ENCODE measurements at places on chromosomes 7 and 10.

DNA sequence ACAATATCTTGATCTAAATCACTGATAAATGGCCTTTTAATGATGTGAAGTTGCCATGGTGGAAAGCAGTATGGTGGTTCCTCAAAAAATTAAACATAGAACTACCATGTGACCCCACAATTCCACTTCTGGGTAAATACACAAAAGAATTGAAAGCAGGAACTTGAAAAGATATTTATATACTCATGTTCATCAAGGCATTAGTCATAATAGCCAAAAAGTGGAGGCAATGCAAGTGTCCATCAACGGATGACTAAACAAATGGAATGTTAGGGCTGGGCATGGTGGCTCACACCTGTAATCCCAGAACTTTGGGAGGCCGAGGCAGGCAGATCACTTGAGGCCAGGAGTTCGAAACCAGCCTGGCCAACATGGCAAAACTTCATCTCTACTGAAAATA, 2.0 kb upstream of the DNAJC12 start:
- DNase-seq = no peak

DNA sequence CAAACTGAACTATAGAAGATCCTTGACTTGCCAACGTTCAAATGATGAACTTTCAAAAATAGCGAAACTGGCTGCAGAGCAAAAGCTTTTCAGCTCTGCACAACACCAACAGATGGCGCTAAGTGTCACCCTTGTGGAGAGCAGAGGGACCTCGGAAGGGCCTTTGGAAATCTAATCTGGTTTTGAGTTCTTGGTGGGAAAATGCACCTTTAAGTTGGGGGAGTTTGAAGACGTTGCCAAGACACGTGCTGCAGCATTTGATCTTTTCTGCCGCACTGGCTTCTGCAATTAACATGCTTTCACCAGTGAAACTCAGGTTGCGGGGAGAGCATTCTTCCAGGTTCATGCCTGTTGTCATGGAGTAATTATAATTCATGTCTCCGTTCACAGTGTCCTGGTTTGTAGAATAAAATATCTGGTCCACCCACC, 26.3 kb upstream of the WDR11 start:
- DNase-seq = peak; percentile 6

- no peak for DNase-seq
Measured at GRCh38 chr7:106183952-106184351, 71.8 kb upstream of the SYPL1 start.

GRCh38 chr10:90136731-90137316, 435.4 kb downstream of the KIF20B start:
- DNase-seq = no peak

DNA sequence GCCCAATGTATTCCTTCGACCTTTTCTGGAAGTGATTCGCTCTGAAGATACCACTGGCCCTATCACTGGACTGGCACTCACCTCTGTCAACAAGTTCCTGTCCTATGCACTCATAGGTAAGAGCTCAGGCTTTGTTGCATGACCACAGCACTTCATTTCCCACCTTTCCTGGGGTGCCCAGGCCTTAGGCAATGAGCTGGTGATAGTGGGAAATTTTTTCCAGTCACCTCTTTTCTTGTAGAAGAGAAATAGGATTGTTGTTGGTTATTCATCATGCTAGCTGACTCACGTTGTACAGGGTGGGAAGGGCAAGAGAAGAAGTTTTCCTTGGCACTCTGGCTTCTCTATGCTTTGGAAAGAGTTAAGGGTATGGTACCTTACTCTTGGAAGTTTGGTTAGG, 51.4 kb upstream of the NFKB2 start:
- DNase-seq = no peak

DNA sequence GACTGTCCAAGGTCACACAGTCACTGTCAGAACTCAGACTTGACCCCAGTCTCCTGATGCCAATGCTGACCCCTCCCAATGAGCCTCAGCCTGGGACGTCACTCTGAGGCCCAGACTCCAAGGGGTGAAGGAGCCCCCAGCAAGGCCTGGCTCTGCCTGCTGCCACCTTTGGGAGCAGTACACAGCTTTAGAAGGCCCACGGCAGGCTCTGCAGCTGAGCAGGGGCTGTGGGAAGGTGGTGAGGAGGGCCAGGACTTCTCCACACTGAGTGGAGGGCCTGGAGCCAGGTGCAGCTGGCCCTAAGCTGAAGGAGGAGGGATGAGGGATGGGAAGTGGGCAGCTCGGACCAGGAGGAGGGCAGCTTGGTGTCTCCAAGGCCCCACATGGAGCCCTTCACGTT, 23.9 kb upstream of the ZMIZ1 start:
- no peak for DNase-seq

DNA sequence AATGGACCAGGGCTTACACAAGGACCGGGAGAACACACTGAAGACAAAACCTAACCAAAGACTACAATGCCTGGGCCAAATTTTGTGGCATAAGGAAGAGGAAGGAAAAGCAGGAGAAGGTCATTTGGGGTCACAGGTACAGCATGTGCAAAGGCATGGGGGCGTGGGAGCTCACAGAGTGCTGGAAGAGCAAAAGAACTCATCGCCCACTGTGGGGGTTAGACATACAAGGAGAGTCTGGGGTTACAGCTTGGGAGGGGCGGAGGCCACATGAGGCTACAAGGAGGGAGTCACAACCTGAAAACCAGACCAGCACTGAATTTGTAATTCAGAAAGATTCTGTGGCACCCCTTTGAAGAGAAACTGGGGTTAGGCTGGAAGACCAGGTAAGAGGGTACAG, 9.7 kb downstream of the PUS7 start:
- DNase-seq = no peak

DNA sequence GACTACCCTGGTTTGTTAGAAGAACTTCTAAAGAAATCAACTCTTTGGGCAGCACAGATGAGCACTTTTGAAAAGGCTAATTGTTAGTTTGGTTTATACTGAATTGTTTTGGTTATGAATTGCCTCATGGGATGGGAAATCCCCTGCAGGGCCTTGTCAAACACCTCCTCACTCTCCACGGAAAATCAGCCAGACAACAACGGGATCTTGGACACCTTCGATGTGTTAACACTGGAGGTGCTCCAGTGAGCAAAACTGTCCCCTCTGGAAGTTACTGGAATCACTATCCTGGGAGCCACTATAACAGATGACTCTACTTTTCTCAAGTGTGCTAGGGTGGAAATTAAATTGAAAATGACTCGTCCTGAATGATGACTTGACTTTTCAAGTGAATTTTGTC, 38.7 kb downstream of the CDK6 start:
- no peak for DNase-seq

GRCh38 chr7:26863518-26864308, 677 bp downstream of the SKAP2 start:
- peak; percentile 14 for DNase-seq

GRCh38 chr7:7920056-7920455, 48.5 kb upstream of the GLCCI1 start:
- DNase-seq = no peak

- no peak for DNase-seq
Measured at GRCh38 chr7:117220836-117221235, 102.0 kb downstream of the WNT2 start.

DNA sequence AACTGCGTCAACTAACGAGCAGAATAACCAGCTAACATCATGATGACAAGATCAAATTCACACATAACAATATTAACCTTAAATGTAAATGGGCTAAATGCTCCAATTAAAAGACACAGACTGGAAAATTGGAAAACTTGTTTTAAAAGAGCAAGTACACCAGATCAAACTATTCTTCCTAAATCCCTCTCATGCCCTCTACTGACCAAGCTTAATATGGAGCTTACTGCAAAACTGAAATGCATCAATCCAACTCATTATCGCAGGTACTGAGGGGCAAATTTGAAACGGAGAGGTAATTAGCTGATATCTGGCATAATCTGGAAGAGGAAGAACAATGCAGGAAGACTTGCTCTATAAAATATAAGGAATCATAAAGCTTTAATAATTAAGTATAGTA, 1223.8 kb downstream of the NXPH1 start:
- DNase-seq = no peak

GRCh38 chr7:37694208-37695094, 10.9 kb downstream of the GPR141 start:
- DNase-seq = no peak

GRCh38 chr7:42065942-42066341, 171.1 kb downstream of the GLI3 start:
- no peak for DNase-seq

DNA sequence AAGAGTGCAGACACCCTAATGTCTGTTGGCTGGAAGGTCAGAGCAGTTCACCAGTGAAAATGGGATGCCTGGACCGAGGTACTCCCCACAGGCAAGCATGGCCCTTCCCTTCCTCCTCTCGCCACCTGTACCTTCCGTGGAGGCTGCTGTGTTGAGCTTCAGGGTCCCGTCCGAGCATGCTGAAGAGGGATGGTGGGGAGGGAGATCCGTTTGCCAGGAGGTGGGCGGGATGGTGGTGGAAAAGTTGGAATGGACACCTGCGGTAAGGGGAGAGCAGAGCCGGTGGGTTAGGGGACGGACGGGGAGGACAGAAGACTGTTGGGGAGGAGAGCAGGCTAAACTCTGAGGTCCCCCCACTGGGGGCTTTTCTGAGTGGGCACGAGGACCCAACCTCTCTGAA, 15.9 kb upstream of the ZNF777 start:
- no peak for DNase-seq

DNA sequence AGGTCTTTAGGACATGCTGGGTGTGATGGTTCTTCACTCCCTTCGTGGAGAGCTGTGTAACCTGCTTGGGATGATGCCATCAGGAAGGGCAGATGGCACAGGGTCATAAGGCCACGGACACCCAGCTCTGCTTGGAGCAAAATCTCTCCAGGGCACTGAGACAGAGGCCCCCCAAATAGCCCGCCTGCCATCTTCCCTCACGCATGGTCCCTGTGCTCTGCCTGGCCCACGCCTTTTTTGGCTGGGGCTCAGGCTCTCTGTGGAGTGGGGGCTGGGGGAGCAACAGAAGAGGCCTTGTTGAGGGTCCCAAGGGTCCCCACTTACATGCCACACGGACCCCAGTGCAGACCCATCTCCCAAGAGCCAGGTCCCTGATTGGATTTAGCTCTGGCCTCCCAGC, 93.3 kb upstream of the RET start:
- no peak for DNase-seq

- no peak for DNase-seq
Measured at GRCh38 chr7:47746468-47746867, 164.6 kb upstream of the TNS3 start.

GRCh38 chr10:75980419-75981002, 549.1 kb downstream of the LRMDA start:
- DNase-seq = no peak

DNA sequence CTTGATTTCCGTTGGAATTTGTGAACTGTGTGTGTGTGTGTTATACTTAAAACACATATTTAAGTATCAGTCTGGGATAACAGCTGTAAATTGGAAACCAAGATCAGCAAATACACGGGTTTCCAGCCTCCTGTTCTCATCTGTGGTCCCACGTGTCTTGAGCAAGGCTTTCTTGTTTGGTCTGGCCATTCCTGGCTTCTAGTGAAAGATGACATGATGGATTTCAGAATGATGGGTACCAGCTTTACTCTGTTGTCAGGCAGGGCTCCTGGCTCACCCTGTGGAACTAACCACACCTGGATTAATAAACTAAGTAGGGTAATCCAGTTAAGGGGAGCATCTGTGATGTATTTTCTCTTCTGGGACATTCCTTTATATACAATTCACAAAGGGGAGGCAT, 346.2 kb upstream of the AOAH start:
- no peak for DNase-seq

GRCh38 chr7:78601728-78602127, 803.2 kb downstream of the PHTF2 start:
- DNase-seq = no peak

- no peak for DNase-seq
Measured at GRCh38 chr10:126842836-126843235, 62.4 kb upstream of the DOCK1 start.

DNA sequence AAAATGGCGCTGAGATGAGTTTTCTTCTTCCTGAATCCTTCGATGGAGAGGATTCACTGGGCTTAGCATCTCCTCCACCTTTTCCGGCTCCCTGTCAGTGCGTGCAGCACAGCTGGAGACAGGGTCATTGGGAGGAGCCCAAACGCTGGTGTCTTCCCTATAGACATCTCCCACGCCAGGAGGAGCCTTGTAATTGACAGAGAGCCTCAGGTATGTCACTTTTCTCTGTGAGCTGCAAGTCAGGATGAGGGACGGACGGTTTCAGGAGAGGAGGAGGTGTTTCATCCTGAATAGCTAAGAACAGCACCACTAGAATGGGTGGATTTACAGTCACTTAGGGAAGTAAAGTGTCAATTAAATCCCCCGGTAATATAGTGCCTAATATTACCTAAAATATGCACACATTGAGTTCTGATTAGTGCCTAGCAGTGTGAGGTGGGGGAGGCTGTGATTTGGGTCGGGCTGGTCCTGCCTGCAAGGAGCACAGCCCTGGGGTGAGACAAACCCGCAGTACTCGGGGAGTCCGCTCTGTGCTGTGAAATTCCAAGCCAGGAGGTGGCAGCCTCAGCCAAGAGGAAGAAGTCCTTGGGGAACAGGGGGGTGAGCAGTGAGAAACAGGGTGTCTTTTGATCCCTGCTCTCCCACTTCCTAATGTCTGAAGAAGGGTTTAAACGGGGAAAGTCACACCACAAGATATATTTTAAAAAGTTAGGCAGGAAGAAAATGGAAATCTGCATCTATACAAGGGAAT, 28.2 kb downstream of the IL15RA start:
- no peak for DNase-seq

- no peak for DNase-seq
Measured at GRCh38 chr7:33774762-33775523, 130.4 kb upstream of the BMPER start.

DNA sequence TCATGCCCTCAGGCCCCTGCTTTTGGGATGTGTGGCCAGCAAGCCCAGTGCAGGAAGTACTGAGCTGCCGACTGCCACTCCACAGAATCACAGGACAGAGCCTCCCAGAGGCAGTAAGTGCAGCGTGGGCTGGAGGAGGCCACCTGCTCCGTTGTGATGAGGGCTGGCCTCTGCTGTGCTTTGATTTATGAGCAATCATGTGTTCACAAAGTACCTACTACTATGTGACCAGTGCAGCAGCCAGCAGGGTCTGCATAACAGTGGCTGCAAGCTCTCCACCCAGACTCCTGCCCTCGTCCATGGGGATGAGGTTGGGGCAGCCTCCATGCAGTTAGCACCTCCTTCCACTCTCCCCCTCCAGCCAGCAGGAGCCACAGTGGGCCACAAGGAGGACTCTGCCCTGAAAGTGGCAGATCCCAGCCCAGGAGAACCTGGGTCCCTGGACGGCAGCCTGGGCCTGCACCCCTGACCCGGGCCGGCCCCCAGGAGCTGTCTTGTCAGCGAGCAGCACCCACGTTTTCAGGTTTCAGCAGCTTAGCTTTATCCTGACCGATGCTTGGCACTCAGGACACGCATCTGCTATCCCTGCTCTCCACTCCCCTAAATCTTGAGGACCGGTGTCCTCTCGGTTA, 37.7 kb upstream of the INSIG1 start:
- DNase-seq = no peak

Data from GM19239 (cell line).